ENCODE measurements at places on chromosomes 6 and 20. TPM values are rescaled to one million over a fixed set of nuclear protein-coding genes. Genes with fewer than 3 reads are reported as not detected.

Gene FOXQ1
- not detected for total RNA-seq

Gene HLA-DMA
- total RNA-seq, result 16.5 TPM

Gene HLA-DQB1
- 16.0 TPM for total RNA-seq

Gene TRIM40
- total RNA-seq, result not detected

Gene IRF4
- 703 TPM for total RNA-seq

Gene POPDC3
- not detected for total RNA-seq

Gene HNF4A
- not detected for total RNA-seq

Gene RFX6
- not detected for total RNA-seq

Gene RNF182
- total RNA-seq, result not detected

Gene TINAG
- total RNA-seq, result not detected

DNA sequence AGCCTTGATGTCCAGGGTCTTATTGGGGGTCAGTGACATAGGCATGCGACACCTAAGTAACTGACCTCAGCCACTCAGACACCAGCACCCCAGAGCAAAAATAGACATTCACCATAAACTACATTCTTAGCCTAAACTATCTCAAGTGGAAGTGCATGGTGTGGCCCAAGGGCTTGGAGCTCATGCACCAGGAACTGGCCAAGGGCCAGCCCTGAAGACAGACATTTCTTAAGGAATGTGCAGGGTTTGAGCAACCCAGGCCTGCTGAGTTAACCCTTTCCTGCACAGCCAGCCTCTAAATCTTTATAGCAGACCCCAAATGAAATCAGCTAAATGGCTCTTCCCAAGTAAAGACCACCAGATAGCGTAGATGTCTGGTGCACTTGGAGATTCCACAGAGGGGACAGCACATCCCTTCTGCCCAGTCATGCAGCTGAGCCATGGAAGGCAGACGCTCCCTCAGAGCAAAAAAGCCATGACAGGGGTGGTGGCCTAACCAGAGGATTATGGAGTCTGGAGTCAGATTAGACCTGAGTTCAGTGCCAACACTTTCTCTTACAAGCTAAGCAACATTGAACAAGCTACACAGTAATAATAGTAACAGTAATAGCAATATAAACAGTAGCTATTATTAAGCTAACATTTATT is 222.6 kb downstream of the ZMYND8 start:
- DNase-seq, result no peak

DNA sequence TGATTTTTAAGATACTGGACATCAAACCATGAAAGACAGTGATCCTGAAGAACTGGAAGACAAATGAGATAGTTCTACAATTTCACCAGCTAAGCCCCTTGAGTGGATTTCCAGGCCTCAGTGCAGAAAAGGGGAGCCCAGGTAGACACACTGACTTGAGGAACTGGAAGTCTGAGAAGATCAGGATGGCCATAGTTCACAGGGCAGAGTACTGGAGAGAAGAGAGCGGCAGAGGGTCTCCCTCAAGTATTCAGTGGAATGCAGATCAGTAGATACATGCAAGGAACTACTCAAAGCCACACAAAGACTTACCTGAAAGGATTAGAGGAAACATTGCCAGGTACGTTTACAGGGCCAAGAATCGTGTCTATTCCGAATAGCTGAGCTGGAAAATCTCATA is 224.3 kb downstream of the LRFN2 start:
- no peak for DNase-seq

GRCh38 chr20:8853805-8854338 is 215.0 kb upstream of the PLCB4 start:
- DNase-seq, result no peak

GRCh38 chr6:29750709-29751108 is 27.5 kb downstream of the HLA-F start:
- DNase-seq, result no peak

DNA sequence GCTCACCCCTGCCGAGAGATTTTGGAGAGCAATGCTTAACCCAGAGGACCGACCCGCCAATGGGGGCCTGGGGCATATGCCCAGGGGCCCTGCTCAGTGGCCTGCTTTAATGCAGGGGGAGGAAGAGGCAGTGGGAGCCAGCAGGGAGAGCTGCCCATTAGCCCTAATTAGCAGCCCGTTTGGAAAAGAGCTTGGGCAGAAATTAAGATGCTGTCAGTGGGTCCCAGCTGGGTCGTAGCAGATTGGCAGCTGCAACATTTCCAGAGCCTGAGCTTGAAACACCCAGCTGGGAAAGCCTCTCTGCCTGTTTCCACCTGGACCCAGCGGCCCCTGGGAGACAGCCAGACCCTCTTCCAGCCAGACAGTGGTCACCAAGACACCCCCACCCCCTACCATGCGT is 39.5 kb downstream of the CD40 start:
- no peak for DNase-seq

DNA sequence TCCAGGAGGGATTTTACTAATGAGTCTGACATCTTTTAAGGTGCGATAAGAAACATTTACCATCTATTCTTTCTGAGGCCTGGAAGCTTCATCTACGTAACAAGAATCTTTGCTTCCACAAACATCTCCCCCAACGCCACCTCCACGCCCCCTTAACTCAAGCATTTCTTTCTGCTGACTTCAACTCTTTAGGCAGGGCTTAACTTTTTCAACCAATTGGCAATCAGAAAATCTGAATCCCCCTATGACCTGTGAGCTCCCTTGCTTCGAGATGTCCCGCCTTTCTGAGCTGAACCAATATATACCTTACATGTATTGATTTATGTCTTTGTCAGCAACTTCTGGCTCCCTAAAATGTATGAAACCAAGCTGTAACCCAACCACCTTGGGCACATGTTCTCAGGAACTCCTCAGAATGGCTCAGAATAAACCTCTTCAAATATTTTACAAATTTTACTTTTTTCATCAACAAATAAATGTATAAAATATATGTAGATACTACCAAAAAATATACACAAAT is 11.5 kb downstream of the OR2H2 start:
- DNase-seq, result no peak

- peak; percentile 45 for DNase-seq
These were observed 154.3 kb downstream of the VEGFA start for GRCh38 chr6:43924222-43924702.

DNA sequence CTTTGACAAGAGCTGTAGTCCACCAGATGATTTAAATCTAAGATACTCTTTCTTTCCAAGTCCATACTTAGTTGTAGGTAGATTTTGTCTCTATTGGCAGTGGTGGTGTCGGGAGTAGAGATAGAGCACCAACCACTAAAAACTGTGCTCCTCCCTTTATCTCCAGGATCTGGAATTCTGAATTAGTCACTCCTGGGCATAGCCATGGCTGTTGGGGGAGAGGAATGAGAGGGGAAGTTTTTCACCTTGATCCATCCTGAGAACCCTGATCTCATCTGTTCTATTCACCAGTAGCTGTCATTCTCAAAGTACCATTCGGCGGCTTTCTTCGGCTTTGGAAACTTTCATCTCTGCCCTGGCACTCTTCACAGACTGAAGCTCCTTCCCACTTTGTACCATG is 35.6 kb upstream of the NKX2-4 start:
- no peak for DNase-seq

DNA sequence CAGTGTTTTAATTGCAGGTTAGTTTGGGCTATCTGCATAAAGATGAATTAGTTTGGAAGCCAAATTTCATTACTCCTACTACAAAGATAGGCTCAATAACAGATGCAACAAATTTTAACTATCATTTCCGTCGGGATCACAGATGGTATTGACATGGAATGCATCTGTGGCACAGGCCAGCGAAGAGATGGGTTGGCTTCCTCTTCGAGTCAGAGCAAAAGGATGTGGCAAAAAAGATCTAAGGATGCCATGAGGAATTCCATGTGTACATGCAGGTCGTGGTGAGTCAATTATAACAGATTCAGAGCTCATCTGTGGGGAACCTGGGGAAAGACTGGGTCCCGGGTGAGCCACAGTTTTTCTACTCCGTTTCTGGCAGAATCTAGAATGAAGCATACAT is 83.0 kb upstream of the CITED2 start:
- DNase-seq, result no peak

GRCh38 chr6:81727876-81728517 is 24.5 kb downstream of the TENT5A start:
- no peak for DNase-seq

DNA sequence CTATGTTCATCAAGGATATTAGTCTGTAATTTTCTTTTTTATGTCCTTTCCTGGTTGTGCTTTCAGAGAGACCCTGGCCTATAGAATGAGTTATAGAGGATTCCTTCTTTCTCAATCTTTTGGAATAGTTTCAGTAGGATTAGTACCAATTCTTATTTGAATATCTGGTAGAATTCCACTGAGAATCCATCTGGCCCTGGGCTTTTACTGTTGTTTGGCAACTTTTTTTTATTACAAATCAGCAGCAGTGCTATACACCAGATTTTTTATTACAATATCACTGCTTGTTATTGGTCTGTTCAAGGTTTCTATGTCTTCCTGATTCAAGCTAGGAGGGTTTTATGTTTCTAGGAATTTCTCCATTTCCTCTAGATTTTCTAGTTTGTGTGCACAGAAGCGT is 50.0 kb upstream of the NRSN1 start:
- no peak for DNase-seq

GRCh38 chr6:41442800-41443501 is 103.2 kb upstream of the FOXP4 start:
- no peak for DNase-seq

- no peak for DNase-seq
These were observed 12.5 kb upstream of the FERMT1 start for GRCh38 chr20:6135347-6135746.

GRCh38 chr20:60934724-60935123 is 317.3 kb upstream of the CDH4 start:
- no peak for DNase-seq

- DNase-seq, result no peak
These were observed 60.1 kb downstream of the MMS22L start for GRCh38 chr6:97222903-97223302.

DNA sequence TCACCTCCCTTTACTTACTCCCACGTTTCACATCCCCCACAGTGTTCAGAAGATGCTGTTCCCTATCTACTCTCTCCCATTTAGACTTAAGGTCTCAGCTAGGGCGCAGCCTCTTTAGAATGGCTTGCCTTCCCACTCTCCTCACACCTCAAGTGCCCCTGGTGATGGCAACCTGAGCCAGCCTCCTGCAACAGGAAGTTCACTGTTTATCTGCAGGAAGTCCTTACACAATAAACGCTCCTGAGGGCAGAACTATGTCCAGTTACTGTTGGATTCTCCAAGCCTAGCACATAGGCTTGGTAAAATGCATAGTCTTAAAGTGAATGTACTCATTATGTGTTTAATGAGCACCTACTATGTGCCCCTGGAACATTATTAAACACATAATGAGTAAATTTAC is 21.9 kb upstream of the RAB22A start:
- no peak for DNase-seq

- DNase-seq, result peak; percentile 86
These were observed at the start of gene PPP1R18 for GRCh38 chr6:30686009-30686907. TSS of gene PPP1R18 (minus strand) at chr6:30686645. CDS start at chr6:30686018, 627 bp downstream.

- DNase-seq, result peak; percentile 11
These were observed 268.8 kb downstream of the TMEM242 start for GRCh38 chr6:157054531-157054979.

- DNase-seq, result no peak
These were observed 24.4 kb upstream of the C6orf62 start for GRCh38 chr6:24743265-24743943.

DNA sequence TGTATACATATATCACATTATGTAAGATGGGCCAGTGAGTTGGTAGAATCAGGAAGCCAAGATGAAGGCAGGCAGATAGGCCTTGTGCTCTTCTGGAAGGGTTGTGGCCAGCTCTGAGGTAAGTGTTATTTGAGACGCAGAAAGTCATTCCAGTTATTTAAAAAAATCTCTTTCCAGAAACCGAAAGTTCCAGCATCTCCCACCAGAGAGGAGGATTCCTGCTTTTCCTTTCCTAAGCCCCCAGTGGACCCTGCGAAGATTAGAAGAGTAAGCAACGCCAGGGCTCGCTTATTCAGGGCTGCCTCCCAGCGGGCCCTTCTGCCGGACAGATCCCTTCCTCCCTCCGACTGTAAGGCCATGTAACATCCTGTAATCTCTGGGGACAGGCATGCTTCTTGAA is 20.4 kb downstream of the ARMC2 start:
- DNase-seq, result no peak

DNA sequence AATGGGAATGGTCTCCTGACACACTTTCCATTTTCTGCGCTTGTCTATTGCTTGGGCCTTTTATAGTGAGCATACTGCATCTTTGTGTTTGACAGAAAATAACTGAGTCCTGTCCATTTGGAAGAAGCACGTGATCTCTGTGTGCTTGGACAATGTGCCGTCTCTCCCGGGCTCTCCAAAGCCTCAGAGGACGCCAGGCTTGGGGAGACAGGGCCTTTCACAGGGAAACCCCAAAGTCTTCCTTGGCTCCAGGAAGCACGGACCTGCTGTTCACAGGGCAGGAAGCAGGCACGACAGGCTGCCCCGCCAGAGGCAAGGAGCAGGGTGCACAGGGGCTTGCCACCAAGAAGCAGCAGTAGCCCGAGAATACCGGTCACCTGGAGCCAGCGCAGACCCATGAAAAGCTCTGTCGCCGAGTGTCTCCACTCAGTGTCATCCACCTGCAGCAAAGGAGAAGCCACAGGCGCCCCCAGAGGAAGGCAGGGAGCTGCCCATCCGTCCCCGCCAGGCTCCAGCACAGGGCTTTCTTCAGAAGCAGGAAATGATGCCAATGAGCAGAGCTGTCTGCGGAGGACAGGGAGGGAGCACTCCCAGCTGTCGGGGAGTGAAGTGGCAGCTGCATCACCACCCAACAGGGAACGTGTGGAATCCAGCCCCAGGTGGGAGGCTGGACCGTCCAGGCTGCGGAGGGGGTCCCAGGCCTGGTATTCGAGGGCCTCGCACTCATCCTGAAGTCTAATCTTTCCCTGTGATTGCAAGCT is 135.1 kb downstream of the AGPAT4 start:
- no peak for DNase-seq

GRCh38 chr6:157990321-157991066 is 8.8 kb downstream of the SYNJ2 start:
- peak; percentile 55 for DNase-seq

DNA sequence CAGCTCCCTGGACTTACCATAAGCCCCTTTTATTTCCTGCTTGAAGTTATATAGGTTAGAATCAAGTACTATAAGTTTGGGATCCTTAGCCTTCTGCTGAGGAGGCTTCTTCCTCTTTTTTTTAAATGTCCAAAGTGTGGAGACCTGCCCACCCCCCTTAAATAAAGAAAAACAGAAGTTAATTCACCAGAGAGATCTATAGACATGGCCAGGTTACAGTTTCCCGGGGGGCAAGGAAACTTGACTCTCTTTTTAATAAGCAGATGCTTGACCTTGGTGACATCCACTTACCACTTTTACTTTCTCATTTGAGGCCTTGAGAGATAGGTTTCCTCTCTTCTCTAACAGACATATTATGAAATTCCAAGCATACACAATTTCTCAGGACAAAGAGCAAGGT is 88.3 kb downstream of the BMP2 start:
- no peak for DNase-seq

DNA sequence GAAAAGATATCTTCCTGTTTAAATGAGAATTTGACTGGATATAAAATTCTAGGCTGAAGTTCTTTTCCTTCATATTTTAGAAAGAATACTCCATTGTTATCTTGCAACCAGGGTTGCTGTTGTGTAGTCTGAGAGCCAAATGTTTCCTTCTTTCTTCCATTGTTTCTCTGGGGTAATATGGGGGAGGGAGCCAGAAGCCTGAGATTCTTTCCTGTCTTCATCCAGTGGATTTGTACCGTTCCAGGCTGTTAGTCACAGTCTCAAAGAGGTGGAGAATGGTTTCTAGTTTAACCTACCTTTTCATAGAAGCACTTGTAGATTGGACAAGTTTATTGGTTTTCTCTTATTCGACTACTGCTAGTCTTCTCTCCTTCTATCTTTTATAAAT is 6.1 kb upstream of the ULBP3 start:
- DNase-seq, result no peak

- DNase-seq, result no peak
These were observed 2.5 kb downstream of the CNR1 start for GRCh38 chr6:88163616-88164015.

GRCh38 chr20:33334111-33334510 is 51.1 kb downstream of the BPIFB1 start:
- DNase-seq, result no peak
